ENCODE measurements at places on chromosomes 7 and 10.

GRCh38 chr7:129502708-129503685 lies 666 bp downstream of the SMKR1 start:
- DNase-seq: no peak

- DNase-seq: no peak
Measured at GRCh38 chr10:123906884-123907652, 15.5 kb upstream of the CPXM2 start.

DNA sequence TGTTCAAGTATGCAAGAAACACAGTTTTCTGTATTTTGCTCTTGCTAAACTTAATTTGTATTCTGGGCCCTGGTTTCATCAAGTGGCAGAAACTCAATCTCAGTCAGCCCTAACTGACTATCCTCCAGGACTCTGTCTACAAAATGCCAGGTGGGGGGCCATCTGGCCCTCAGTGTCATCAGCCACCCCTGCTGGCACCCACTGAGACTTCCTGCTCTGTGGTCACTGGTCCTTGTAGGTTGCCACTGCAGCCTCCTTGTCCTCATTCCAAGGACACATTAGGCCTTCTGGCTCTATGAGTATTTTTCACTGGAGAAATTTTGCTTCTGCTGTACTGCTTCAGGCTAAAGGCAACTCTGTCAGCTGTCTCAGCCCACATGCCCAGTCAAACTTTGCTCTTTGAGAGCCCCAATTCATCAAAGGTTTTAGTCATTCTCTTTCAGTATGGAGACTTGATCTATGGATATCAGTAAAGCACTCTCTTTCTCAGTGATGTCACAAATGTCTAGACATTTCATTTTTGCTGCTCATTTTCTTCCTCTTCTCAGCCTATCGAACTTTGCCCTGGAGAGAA lies 163.6 kb downstream of the KCND2 start:
- no peak for DNase-seq

DNA sequence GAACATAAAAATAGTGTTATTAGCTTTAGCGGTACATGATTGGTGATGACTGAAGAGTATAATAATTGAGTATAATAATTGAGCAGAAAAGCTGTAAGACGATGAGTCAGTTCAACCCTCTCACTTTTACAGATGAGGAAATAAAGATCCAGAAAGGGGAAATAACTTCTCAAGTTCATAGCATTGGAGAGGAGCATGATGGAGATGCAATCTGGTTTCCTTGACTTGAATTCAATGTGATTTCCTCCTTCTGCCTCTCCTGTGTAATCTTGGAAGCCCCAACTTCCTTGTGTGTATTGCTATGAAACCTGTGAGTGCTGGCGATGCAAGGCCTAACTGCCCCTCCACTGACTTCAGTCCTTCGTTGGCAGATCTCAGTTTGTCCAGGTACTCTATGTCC lies 265.1 kb downstream of the LRMDA start:
- no peak for DNase-seq

GRCh38 chr7:52843436-52843835 lies 192.0 kb upstream of the POM121L12 start:
- DNase-seq: no peak

- no peak for DNase-seq
Measured at GRCh38 chr7:7510794-7511193, 24.9 kb downstream of the COL28A1 start.

- no peak for DNase-seq
Measured at GRCh38 chr10:110852947-110853346, 18.8 kb upstream of the PDCD4 start.

DNA sequence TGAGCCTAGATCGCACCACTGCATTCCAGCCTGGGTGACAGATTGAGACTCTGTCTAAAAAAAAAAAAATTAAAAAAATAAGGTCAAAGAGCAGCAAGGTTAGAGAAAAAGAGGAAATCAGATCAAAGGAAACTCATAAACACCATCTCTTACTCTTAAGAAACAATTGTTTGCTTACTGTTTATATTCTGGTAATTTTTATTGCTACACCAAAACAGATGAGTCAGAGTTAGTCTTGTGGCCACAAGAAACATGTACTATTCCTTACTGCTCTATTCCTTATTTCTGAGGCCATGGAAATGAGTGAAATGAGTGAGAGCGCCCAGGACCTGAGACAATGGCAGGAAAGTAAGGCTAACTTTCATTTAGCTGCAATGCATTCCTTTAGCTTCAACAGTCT lies 387.3 kb downstream of the HPSE2 start:
- no peak for DNase-seq

DNA sequence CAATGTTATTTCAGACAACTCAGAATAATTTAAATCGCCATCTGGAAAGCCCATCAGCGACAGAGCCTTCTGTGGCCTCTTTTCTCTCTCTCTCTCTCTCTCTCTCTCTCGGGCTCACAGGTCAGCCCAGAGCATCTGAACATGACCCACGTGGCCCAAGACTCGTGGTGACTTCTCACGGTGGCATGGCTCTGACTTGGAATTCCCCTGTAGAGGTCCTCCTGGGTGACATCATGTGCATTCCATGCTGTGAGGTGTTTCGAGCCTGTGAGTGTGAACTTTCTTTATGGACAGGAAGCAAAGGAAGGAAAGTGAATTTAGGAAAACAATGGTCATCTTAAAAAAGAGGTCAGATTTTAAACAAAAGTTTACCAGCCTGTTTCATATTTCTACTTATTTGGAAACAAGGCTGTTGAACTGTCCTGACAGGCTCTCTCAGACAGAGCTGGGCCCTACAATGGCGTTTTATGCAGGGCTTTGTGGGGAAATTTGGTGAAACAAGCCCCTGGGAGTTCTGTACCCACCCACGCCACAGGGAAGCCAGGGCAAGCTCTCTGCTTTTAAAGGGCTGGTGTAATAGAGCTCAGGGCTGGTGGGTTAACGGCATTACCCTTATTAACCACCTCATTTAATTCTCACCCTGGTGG lies 359.7 kb upstream of the ZNF32 start:
- DNase-seq: no peak

GRCh38 chr7:1950452-1951158 lies 280.5 kb downstream of the ELFN1 start:
- no peak for DNase-seq

- DNase-seq: peak; percentile 88
Measured at GRCh38 chr7:55309040-55309991, 55.8 kb upstream of the LANCL2 start.

- DNase-seq: no peak
Measured at GRCh38 chr10:11017000-11017569, 587 bp upstream of the CELF2 start.

- no peak for DNase-seq
Measured at GRCh38 chr10:96664563-96664962, 55.8 kb downstream of the PIK3AP1 start.

DNA sequence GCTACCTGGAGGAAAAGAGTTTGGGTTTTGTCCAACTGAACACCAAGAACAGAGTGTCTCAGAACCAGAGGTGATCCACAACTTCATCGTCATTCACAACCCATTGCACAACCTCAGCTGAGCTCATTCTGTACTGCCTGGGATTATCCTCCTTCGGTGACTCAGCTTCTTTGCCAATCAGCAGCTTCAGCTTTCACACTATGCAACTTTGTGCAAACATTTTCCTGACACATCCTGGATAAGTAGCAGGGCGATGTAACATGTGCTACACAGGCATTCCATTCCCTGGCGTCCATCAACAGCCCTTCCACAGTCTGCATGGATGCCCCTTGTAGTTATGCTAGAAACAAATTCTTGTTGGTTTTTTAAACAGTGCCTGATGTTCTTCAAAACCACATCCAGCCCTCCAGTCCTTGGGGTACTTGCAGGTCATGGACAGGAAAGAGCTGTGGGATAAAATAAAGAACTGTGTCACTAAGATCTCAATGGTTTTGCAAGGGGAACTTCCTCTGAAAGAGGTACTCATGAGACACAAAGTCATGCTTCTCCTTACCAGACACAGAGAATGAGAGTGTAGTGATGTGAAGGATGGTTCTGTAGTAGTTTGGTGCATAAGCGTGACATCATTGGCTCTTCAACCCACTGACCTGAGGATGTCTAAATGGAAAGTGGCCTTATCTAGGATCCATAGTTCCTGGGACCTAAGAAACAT lies 478.5 kb downstream of the KIF20B start:
- no peak for DNase-seq

DNA sequence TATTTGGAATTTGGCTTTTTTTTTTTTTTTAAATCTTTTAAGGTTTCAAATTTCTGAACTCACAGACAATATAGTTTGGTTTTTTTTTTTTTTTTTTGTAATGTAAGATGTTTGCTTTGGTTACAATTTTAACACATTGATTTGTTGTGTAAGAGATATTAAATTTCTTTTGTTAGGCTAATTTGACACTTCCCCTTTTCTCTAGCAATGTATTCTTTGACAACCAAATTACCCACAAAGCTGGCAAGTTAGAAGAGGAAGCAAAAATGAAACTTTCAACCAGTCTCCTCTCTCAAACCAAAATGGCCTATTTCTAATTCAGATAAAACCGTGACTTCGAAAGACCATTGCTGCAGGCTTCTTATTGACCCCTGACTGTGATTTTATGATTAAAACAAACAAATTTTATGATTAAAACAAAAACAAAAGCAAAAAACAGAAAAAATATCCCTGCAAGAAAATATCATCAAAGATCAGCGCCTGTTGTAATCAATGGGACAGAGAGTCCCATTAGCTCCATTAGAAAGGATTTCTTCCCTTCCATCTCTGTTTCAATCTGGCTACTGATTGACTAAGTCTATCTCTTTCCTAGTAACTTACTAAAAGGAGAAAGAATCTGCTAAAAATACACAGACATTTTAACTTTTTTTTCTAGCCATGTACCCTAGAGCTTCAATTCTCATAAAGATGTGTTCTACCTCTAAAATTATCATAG lies 489.2 kb downstream of the MDFIC start:
- DNase-seq: no peak

DNA sequence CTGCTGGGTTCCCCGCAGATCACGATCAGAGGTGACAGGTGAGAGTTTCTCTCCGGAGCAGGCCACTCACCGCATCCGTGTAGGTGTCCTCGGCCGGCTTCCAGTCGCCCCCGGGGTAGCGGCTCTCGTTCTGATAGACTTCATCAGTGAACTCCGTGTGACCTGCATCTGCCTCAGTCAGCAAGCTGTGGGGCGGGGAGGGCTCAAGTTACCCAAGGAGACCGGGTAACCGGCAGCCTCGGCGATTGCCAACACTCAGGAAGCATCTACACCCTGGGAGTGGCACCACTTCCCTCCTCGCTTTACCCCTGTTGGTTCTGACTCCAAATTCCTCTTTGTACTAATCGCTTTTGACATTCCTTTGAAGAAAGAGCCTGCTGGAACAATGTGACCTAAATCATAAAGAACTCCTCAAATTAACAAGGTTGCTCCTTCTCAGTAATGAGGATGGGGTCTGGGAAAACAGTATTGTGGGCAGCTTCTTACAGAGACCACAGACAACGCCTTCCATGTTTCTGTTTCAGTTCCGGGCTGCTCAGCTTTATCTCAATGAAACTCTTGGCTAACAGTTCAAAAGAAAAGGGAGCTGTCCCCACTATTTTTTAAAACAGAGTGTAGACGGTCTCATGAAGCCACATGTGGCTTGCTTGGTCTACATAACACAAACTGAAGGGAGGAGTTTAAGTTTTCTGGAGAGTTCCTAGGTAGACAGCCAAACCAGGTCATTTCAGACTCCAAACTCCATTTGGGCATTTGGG lies 118.1 kb downstream of the MYOF start:
- DNase-seq: no peak

DNA sequence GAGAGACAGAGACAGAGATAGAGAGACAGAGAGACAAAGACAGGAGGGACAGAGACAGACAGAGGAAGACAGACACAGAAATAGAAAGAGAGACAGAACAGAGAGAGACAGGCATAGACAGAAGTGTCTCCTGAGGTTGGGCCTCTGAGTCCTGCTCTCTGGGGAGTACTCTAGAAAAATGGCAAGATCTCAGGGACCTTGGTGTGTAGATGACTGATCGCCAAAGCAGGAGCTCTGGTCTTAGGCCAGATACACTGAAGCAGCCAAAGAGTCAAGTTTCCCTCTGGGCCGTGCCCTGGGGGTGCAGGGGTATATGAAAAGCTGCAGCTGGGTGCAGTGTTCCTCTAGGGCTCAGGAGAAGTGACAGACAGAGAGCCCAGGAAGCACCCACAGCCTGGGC lies 176.6 kb upstream of the TNS3 start:
- no peak for DNase-seq

DNA sequence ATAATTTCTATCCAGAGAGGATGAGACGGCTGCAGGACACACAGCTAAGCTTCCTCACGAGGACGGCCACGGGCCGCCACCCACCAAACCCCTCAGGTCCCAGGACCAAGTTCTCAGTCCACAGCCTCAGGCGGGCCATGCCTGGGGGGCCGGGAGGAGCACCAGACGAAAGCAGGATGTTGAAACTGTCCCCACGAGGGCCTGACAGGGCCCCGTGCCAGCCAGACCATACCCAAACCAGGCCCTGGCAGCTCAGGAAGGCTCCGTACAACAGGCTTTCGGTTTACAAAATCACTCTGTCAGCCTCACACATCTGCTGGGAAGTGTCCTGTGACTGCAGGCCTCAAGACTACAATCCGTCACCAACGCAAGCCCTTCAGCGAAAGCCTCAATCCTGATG lies 14.5 kb downstream of the TUBGCP2 start:
- no peak for DNase-seq

DNA sequence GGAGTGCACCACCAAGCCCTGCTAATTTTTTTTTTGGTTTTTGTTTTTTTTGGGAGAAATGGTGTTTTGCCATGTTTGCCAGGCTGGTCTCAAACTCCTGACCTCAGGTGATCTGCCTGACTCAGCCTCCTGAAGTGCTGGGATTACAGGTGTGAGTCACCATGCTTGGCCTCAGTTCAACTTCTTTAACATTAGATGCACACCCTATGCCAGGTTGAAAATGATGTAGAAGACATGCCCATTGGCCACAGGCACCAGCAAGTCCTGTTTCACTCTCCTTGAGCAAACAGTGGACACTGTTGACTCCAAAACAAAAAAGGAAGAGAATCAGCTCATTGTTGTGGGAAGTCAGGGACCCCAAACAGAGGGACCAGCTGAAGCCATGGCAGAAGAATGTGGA lies 1205.3 kb downstream of the REEP3 start:
- no peak for DNase-seq

DNA sequence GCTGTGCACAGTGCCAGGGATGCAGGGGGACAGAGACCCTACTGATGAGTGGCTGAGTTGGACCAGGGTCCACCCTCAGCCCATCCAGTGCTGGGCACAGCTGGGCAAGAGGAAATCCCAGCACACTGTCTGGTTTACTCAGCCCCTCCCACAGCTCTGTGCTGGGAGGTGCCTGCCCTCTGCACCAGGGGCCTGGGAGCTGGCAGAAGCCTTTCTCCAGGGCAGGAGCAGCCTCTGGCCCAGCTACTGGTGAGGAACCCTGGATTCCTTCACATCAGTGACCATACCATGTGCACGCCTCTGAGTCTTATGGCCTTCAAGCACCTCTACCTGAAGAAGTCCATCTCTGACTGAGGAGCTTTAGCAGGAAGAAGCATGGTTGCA lies 25.9 kb upstream of the C10orf71 start:
- no peak for DNase-seq

GRCh38 chr10:79196470-79197461 lies 128.0 kb downstream of the ZMIZ1 start:
- peak; percentile 41 for DNase-seq

Data from NK-92 treated with Interleukin-12 subunit alpha and Interleukin-12 subunit beta, amount 100 ng/mL, for 24 hours (cell line).